ENCODE measurements at places on chromosomes 13 and 19.

GRCh38 chr13:38494445-38494844 lies 144.8 kb downstream of the UFM1 start:
- no peak overlapping the region for H3K27ac ChIP-seq
- DNase-seq = no peak
- no peaks in the 10 kb centered on the region for H3K36me3 ChIP-seq
- H3K4me1 ChIP-seq = no peaks in the 10 kb centered on the region

- no peaks in the 10 kb centered on the region for H3K27me3 ChIP-seq
- peak overlapping the region; percentile 34 for H3K27ac ChIP-seq
- no peak overlapping the region for H3K4me3 ChIP-seq
- H3K4me1 ChIP-seq = peaks cover 70% of the 10 kb centered on the region
Measured at GRCh38 chr13:99215184-99215830, 14.7 kb downstream of the UBAC2 start.

- no peak overlapping the region for H3K27ac ChIP-seq
- H3K36me3 ChIP-seq = no peaks in the 10 kb centered on the region
- DNase-seq = no peak
- H3K4me3 ChIP-seq = no peak overlapping the region
Measured at GRCh38 chr13:79222427-79223205, 183.4 kb downstream of the RBM26 start.

GRCh38 chr19:39349326-39349725 lies 7.1 kb downstream of the SAMD4B start:
- no peak overlapping the region for H3K27ac ChIP-seq
- H3K27me3 ChIP-seq = no peaks in the 10 kb centered on the region
- H3K4me1 ChIP-seq = peaks cover 84% of the 10 kb centered on the region
- H3K36me3 ChIP-seq = peaks cover 85% of the 10 kb centered on the region
- DNase-seq = no peak

- H3K4me3 ChIP-seq = no peak overlapping the region
- H3K4me1 ChIP-seq = peaks cover 79% of the 10 kb centered on the region
- H3K27ac ChIP-seq = peak overlapping the region; percentile 99
- H3K27me3 ChIP-seq = no peaks in the 10 kb centered on the region
Measured at GRCh38 chr19:2053601-2054389, 2.8 kb upstream of the MKNK2 start.

GRCh38 chr13:27012482-27013197 lies 159.0 kb downstream of the USP12 start:
- no peak overlapping the region for H3K27ac ChIP-seq
- no peak overlapping the region for H3K4me3 ChIP-seq
- H3K36me3 ChIP-seq = no peaks in the 10 kb centered on the region
- no peaks in the 10 kb centered on the region for H3K27me3 ChIP-seq

Measured in esophagus squamous epithelium (tissue), 5 donors.